GM13976 (cell line): ENCODE measurements at places on chromosomes 5 and 9.
A peak's percentile ranks its signal among the peaks of the same experiment; 100 is the strongest.

- peak; percentile 82 for DNase-seq
Observed at GRCh38 chr9:126705767-126706697, 92.3 kb downstream of the LMX1B start.

DNA sequence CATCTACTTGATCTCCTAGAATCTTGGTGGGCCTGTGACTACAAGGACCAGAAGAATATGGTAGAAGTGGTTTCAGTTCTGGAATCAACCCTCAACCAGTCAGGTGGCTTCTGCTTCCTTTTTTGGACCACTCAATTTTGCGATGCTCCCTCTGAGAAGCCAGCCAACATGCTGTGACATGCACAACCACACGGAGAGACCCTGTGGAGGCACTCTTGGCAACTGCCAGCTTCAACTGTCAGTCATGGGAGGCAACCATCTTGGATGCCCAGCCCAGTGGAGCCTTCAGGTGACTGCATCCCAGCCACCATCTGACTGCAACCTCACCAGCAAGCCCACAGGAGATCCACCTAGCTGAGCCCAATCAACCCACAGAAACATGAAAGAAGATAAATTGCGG lies 137.3 kb downstream of the FAM114A2 start:
- DNase-seq, result no peak

DNA sequence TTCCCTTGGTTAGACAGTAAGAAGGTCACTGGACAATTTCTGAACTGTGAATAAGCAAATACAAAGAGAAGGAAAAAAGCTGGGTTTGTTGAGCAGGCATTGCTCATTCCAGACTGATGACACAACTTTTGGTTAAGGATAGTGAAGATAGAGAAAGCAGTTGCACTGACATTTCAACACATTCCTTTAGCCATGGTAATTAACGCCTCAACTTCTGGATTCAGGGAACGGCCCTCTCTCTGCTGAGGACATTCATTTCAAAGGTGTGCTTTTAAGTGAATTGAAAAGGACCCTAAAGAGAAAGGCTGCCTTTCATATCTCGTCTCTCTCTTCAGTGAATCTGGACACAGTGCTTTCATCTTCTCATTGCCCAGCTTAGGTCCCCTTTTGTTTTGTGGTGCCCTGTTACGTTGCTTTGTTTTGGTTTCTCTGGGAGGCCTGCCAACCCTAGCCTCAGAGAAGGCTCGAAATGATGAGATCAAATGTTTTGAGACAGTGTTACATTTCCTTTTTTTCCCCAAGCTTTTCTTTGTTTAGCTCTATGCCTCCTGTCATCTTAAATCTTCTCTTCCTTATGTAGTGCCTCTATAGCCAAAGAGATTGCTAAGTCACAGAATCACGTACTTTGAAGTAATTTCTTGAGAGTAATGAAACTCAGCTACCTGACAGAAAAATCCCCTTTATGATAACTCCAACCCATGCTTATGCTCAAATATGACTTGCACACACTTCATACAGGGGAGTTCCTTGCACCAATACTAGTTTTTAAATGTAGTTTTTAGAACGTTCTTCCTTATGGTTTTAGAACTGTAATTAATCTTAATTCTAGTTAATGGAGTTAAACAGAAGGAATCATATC lies 94.4 kb upstream of the IFNE start:
- no peak for DNase-seq

DNA sequence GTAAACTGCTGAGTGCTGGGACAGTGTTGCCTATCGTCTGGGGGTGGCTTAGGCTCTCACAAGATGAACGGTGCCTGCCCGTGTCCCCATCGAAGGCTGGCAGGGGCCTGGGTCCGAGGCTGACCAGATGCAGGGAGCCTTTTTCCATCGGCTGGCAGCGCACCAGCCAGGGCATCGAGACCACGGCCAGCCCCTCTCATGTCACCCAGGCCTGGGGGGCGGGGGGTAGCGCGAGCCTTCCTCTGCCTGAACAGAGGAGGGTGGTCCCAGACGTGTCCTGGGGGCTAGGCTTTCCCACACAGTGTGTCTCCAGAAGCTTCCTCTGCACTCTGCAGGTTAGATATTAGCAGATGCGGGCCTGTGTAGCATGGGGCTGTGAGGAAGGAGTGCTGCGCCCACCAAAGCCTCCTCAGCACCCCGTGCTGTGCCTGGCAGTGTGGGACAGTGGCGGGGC lies 17.3 kb downstream of the FGD3 start:
- peak; percentile 15 for DNase-seq

- no peak for DNase-seq
Observed at GRCh38 chr9:6711403-6711802, 46.4 kb upstream of the KDM4C start.

GRCh38 chr5:12119657-12120056 lies 215.4 kb upstream of the CTNND2 start:
- no peak for DNase-seq

GRCh38 chr5:179385914-179386313 lies 40.7 kb upstream of the ADAMTS2 start:
- DNase-seq, result no peak

DNA sequence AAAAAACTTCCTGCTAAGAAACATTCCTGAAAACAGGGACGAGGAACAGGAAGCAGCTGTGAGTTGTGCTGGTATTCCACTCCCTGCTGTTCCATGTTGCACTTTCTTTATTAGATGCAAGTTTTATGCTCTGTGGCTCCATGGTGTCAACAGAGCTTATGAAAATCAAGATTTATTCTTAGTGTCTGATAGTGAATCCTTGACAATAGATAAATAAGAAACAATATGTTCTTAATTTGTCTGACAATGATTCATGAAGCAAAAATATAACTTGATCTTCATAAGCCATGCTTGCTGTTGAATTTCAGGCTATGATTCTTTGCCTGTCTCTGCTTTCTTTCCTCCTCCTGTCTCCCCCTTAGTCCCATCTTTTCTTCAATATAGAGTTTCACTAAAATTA lies 119.6 kb downstream of the DROSHA start:
- no peak for DNase-seq

DNA sequence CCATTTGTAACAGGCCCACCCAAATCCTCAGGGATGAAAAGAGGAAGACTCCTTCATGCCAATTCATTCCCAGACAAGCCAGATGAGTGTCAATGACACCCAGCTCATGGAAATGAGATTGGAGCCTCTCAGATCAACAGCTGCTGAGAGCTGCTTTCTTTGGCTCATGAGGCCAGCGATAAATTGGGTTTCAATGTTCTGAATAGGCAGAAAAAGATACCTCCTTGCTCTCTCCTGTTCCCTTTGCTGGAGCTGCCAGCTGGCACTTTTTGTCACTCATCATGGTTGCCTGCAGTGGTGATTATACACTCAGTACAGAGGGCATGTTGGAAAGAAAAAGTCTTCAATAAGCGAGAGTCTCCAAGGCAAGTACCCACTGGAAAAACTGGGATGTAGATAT lies 47.1 kb downstream of the SH3RF2 start:
- DNase-seq, result no peak
